ENCODE measurements at places on chromosomes 4 and X. TPM values are rescaled to one million over a fixed set of nuclear protein-coding genes. Genes with fewer than 3 reads are reported as not detected.

Gene NPY1R
- under 0.01 TPM for total RNA-seq

Gene FBXO8
- 32.2 TPM for total RNA-seq

Gene ATP2B3
- total RNA-seq, result not detected

Gene CTAG2
- total RNA-seq, result 0.88 TPM

Gene MXRA5
- 20.9 TPM for total RNA-seq

Gene FGD1
- total RNA-seq, result 9.1 TPM

Gene ASB12
- not detected for total RNA-seq

GRCh38 chr4:54107951-54108748 is 8.2 kb downstream of the GSX2 start:
- DNase-seq, result no peak

DNA sequence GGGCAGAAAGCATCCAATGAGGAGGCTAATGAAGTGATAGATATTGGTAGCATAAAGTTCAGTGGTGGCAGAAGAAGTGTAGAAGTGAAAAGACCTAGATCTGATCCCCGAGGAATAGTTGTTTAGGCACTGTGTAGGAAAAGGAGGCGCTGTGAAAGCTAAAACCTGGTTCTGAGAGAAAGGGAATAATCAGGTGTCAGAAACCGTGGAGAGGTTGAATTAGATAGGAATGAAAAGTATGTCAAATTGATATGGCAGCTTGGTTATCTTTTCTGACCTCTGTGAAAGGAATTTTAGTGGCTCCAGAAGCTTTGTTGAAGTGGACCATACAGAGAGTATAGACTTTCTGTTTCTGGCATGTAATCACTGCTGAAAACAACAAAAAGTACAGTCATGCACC is 30.8 kb upstream of the CCDC160 start:
- peak; percentile 58 for DNase-seq

DNA sequence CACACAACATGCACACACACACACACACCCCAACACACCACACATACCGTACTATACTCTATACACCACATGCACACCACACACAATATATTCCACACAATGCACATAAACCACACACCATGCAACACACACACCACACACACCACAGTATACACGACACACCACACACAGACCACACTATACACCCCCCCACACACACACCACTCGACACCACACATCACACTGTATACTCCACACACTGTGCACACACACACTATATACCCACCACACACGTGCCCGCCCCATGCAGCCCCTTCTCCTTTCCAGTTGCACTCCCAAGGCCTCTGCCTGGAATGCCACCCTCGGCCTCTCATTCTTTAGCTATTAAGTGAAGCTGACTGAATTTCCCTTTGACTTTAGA is 148.2 kb upstream of the NOCT start:
- DNase-seq, result no peak

DNA sequence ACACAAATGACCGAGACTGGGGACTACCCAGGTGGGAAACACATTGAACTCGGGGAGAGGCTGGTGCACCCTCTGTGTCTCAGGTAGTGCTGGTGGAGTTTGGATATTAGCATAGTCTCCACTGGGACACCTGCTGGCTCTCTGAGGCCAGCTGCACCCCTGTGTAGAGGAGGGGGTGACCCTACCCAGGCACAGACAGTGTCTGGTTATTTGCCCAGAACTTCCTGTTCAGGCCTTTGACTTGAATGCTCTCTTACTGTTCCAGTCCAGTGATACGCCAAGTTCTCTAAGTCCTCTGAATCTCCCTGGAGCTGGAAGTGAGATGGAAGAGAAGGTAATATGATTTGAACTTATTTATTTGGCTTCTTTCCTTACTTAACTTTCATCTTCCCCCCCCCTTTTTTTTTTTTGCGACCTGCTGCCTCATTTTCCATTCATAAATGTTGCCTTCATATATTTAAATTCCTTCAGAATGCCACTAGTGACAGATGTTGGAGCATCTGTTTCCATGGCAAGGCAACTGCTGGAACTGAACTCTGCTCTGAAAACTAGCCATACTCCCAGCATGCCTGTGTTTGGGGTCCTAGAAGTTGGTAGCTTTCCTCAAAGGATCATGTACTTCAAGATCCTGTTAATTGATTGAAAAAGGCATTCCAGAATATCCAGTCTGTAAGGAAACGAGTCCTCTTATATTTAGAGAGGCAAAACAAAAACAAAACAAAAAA is 76.7 kb downstream of the AASDH start:
- no peak for DNase-seq

GRCh38 chrX:16828124-16828908 is 41.8 kb downstream of the RBBP7 start:
- no peak for DNase-seq

- no peak for DNase-seq
Observed at GRCh38 chr4:117466388-117466787, 381.0 kb upstream of the TRAM1L1 start.

DNA sequence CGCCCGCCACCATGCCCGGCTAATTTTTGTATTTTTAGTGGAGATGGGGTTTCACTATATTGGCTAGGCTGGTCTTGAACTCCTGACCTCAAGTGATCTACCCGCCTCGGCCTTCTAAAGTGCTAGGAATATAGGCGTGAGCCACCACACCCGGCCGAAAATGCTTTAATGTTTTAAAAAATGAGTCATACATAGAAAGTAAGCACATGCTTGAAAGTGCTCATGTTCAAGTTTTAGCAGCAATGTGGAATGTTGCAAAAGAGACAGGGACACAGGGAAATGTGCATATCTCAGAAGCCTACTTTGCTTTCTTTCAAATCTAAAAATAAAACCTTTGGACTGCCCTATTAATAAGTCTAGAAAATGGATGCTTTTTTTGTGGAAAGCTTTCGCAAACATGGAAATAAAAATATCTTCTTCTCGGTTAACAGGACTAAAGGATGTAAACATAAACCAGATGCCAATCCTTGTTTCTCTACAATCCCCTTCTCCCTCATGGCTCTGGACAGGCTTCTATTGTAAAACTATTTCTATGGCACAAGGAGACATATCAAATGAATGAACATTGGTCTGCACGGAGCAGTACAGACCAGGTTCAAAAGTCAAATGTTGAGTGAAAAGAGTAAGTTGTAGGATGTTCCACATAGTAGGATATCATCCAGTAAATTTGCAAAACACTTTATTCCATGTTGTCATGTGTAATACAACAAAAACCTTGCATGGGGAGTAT is 15.0 kb downstream of the MECP2 start:
- no peak for DNase-seq

GRCh38 chr4:10020106-10020505 is 1.2 kb downstream of the SLC2A9 start:
- DNase-seq, result no peak

DNA sequence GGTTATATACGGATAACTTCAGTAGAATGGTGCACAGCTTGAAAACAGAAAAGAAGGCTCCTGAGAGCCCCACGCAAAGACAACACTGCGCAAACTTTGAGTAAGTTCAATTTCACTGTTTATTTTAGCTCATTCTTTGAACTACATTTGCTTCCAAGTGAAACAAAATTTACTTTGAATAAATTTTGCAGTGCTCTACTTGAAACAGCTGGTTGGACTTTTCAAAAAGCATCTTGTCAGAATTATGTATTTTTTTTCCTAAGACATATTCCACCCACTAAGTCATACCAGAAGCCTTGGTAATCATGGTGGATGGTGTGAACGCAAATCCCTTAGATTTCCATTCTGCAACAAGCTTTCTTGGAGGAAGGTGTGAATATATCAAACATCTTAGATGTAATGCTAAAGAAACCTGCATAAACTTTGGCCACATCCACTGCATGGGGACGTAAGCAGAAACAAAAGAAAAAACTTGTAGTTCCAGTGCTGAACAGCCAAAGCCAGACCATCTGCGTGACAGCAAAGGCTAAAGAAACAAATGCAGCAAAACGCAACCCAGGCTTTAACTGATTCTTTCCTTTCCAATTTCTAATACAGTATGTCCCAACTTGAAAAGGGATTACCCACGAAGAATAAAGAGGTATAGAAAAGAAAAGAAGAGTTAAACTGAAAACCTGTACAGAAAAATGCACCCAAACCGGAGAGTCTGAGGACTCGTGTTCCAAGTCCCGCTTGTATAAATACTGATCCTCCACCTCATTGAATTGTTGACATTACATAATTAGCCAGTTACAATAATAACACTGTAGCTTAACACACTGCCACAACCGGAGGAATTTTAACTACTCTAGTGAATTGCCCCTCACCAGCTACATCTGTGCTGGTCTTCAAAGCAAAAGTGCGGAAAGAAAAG is 90.9 kb downstream of the SH3RF1 start:
- DNase-seq, result peak; percentile 57

- no peak for DNase-seq
Observed at GRCh38 chr4:112316360-112316759, 19.2 kb downstream of the ALPK1 start.

DNA sequence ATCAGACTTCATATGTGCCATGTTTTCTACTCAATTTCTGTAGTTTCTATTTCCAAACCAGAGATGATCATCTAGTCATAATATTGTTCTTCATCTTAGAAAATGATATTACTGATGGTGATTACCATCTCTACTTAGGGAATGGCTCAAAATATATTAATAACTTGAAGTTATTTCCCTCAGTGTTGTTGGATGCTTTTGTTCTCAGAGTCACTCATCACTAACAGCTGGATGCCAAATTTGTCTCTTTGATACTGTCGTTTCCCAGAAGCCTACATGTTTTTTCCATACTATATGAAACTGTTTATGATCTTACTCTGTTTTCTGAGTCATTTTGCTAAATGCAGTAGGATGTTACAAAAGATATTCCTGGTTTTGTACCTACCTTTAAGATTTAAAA is 8.9 kb downstream of the PGAM4 start:
- DNase-seq, result no peak

- no peak for DNase-seq
Observed at GRCh38 chrX:13212191-13212651, 107.6 kb downstream of the ATXN3L start.

DNA sequence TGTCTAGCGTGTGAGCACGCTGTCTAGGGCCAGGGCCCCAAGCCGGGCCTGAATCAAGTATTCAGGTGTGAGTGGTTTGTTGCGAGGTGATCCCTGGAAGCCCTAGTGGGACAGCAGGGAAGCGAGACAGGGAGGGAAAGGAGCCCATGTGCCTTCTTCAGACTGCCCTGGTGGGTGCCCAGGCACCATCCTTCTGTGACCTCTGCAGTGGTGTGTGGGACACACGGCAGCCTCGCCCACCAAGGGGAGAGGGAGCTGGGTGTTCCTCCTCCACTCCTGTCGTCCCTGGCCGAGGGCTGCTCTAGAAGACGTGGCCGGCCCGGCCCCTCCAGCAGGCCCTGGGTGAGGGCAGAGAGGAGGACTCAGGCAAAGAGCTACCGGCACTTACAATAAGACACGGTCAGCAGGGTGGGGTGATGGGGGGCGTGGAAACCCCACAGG is 47.4 kb downstream of the HTRA3 start:
- DNase-seq, result peak; percentile 22

GRCh38 chr4:54727346-54727745 is 69.6 kb downstream of the KIT start:
- no peak for DNase-seq

- DNase-seq, result no peak
Observed at GRCh38 chrX:105553118-105553517, 269.2 kb upstream of the NRK start.

DNA sequence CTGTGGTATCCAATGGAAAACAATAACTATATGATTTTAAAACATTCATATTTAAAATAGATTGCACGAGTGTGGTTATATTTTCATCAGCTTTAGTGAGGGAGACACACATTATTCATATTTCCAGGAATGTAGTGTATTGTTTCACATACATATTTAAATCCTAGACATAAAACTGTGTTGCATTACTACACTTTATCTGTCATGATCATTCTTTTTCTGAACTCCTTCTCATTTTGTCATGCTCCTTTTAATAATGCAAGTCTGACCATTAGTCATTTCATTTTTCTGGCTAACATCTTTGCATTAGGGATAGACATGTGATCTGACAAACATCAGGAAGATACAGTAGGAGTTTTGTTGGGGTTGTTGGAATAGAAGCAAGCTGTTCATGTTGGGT is 1382.7 kb downstream of the PCDH7 start:
- DNase-seq, result no peak

- no peak for DNase-seq
Observed at GRCh38 chrX:46354481-46354880, 190.7 kb downstream of the ZNF674 start.

DNA sequence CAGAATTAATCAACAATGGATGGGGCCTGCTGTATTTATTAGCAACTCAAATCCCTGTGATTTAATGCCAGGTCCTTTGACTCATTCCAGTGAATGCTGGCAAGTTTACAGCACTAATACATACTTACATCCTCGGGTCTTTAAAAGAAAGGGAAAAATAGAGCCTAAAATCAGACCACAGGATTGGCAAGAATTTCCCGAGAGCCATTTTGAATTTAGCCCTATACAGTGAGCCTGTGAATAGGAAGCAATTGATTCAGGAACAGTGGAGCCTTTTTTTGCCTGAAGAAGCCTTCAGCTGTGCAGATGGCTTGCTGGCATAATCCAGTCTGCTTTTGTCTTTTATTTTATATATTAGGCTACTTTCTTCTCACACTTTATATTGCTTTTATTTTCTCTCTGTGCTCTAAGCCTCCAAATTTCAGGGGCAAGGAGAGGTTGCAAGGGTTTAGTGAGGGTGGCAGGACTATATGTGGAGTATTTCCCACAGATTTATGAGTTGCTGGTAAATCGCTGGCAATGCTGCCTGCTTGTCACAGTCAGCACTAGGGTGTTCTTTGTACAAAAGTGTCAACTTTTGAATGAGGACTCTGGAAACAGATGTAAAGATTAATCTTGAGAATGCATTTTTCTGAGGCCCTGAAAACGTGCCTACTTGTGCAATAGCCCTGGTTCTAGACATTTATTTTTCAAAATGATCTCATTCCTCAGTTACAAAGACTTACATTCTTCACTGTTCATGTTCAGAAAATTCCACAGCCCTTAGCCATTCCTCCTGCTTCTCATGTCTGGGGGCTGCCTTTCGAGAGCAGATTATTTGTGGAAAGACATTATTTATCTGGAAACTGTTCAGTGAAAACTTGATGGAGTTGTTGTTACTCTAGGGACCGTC is 303.5 kb downstream of the SPRY1 start:
- DNase-seq, result peak; percentile 52

DNA sequence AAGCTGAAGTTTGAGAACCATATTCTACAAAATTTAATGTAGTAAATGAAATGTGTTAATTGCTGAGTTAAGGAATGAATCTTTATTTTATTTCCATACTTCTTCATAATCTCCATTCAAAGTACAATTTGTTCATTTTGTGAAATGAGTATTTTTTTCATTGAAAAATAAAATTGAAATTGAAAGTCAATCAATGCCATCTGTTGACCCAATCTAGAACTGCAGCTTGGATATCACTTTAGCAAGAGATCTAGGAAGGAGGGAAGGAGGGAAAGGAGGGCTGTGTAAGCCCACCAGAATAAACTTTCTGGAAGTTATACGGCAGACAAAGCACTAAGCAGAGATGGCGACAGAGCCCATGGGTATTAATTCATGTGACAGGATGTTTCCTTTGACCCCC is 128.4 kb downstream of the ZMAT1 start:
- DNase-seq, result no peak

DNA sequence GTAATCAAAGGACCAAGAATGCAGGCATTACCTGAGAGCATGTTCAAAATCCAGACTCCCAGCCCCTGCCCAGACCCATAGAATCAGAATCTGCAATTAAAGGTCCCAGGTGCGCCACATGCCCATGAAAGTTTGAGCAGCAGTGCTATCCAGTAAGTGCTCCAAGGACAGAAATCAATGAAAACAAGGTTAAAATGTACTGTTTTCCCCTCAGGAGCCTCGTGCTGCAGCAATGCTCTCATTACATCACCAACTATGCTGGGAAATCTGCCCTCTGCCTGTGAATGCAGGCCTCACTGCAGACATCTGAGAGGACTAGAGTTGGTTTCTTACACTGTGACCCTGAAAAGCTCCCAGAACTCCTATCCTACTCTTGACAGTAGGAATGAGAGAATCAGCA is 21.1 kb downstream of the ANXA5 start:
- no peak for DNase-seq
